ENCODE measurements at places on chromosomes 5 and 9. TPM values are rescaled to one million over a fixed set of nuclear protein-coding genes. Genes with fewer than 3 reads are reported as not detected.

GRCh38 chr5:114319236-114319635 lies 42.6 kb upstream of the KCNN2 start:
- no peak for DNase-seq

- DNase-seq = no peak
These were observed 287.3 kb upstream of the NUDT12 start for GRCh38 chr5:103849934-103850333.

The MARCOL gene
- total RNA-seq = not detected

The PCDHA9 gene
- total RNA-seq = 0.10 TPM

The SMIM33 gene
- total RNA-seq = not detected
